Iris pigment epithelial cell (primary cell): ENCODE measurements at places on chromosomes 4 and X.

GRCh38 chr4:121484633-121485032, 103.8 kb upstream of the QRFPR start:
- peak; percentile 74 for DNase-seq

- peak; percentile 26 for DNase-seq
Observed at GRCh38 chr4:170109586-170110284, 20.0 kb upstream of the AADAT start.

DNA sequence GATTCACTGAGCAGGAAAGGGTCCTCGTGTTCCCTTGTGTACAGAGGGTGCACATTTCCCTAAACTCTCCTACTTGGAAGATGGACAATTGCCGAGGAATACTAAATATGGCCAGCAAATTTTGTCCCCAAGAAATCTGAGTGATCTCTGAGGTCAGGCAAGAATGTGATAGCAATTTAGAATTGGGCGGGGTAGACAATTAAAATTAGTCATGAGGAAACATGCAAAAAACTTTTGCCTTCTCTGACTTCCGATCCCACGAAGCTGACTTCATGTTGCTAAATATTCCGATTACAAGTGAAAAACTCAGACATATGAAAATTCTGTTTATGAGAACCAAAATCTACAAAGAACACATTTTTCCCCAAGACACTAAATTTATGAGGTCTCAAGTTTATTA, 453.9 kb upstream of the ZFP42 start:
- DNase-seq, result no peak

DNA sequence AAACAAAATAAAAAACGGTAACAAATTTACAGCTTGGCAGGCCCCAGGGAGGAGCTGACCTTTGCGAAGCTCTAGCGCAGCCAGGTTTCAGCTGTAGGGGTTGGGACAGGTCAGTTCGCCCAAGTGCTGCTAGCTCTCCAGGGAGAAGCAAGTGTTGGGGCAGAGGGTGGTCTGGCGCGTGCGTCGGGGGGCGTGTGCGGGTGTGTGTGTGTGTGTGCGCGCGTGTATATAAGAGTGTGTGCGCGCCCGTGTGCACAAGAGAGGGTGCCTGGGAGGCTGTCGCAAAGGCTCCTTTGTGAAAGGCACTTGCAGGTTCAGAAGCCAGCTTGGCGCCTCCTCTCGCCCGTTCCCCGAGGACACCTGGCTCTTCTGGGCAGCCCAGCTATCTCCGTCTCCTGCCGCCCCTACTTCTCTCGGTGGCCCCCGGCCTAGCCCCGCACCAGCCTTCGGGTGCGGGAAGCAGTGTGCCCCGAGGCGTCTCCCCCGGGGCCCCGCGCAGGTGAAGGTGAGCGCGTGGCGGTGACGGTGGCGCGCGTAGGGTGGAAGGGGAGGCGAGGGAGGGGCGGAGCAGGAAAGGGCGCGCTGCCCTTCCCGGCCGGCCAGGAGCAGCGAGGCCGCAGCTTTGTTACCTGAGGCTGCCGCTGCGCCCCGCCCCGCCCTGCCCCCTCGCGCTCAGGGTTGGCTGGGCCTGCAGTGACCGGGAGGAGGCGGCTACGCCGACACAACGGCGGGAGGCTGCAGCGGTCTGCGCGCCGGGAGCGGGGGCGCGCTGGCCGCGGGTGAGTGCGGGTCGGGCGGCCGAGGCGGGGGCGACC, at the start of gene FHDC1:
Gene FHDC1 (plus strand): TSS at position 693 of the 815 bp plus-strand sequence. CDS start 6,735 bp downstream, outside the sequence.
- peak; percentile 11 for DNase-seq

GRCh38 chr4:18850867-18851266, 829.3 kb upstream of the LCORL start:
- DNase-seq, result no peak
